ENCODE measurements at places on chromosomes 13 and 19. TPM values are rescaled to one million over a fixed set of nuclear protein-coding genes. Genes with fewer than 3 reads are reported as not detected.

DNA sequence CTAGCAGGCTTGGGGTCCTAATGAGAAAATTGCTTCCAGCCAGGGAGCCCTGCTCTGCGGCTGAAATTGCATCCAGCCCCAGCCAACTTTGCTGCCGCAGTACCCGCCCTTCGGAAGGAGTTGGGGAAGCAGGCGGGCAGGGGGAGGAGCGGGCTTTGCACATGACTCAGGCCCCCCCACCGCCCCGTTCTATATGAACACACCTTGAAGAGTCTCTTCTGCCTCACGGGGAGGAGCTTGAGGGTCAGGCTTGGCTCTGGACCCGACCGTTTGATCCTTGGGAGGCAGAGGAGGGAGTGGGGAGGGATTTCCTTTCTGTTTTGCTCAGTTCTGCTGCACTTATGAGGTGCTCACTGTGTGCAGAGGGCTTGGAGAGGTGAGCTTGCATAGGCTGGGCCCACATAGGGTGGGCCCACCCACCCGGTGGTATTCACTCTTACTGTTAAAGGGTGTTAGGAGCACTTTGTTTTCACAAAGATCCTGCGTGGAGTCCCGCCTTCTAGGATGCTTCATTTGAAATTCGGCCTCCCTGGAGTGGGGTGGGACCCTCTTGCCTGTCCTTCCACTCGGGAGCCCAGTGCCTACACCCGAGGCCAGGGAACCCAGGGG is 46.5 kb downstream of the LYL1 start:
- peak; percentile 80 for DNase-seq

DNA sequence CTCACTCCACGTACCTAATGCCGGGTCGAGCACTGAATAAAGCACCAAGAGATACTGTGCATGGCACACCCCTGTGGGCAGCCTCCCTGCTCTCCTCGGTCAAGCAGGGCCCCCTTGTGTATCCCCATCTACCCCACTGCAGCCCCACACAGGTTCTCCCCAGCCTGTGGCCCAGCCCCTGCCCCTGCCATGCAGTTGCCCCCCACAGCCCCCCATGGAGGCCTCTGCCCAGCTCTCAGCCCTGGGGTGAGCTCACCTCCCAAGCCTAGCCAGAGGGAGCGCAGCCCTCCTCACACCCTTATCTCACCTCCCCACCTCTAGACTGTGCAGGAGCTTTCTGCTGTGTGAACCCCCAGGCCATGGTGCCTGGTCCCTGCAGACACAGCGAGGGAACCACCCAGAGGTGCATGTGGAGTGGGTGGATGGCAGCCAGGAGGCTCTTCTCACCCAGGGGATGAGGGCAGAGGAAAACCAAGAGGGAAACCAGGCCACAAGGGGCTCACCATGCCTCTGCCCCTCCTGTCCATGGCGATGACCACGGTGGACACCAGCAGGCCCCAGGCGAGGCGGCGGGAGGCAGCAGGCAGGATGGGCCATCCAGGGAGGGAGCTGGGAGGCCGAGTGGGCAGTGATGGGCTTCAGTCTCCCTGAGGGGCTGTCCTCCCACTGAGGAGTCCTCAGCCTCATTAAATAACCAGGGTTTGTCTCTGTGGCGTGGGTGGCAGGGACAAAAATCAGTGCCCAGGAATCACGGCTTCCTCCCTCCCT is 83.2 kb downstream of the ANKRD10 start:
- no peak for DNase-seq

Gene ELSPBP1
- not detected for total RNA-seq

Gene GPR180
- 6.6 TPM for total RNA-seq

Gene CCDC169
- total RNA-seq = 3.2 TPM

Gene NECTIN2
- 123 TPM for total RNA-seq

Gene CBLC
- 37.7 TPM for total RNA-seq

Gene ALOX5AP
- 0.31 TPM for total RNA-seq

Measured in type B pancreatic cell (in vitro differentiated cells).